ENCODE measurements at places on chromosomes 16 and 17.

DNA sequence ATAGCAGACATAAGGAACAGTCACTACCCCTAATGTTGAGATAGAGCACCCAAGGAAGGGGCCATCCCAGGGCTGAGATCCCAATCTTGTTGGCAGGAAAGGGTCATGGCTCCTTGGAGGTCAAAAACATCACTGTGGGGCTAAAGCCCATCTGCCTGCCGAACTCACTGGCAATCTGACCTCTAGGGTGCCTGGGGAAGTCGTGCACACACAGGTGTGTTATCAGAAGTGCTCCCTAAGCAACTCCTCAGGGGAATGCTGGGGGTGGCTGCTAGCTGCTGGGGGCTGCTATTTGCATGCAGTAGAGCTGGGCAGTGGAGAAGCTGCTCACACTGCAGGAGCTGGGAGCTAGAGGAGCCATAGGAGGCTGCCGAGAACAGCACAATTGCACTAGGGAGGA lies 47.5 kb upstream of the PHOSPHO1 start:
- no peak for DNase-seq

GRCh38 chr17:12790249-12791106 lies 1.2 kb downstream of the ARHGAP44 start:
- no peak for DNase-seq

DNA sequence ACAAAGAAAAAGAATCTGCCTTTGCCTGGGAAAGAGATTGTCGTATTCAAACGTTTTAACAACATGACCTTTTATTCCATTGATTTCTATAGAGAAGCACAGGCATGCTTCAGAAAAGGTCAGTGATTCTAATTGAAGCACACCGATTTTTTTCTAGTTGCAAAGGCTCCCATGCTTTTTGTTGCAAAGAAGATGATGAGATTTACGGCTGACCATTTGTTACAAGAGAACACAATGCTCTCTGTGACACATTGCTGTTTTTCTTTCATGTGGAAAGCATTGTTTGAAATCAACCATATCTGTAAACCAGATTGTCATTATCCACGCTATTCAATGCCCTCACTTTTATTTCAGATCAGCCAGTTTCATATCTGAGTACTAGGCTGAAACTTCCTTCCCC lies 99.8 kb downstream of the NLK start:
- DNase-seq, result no peak

DNA sequence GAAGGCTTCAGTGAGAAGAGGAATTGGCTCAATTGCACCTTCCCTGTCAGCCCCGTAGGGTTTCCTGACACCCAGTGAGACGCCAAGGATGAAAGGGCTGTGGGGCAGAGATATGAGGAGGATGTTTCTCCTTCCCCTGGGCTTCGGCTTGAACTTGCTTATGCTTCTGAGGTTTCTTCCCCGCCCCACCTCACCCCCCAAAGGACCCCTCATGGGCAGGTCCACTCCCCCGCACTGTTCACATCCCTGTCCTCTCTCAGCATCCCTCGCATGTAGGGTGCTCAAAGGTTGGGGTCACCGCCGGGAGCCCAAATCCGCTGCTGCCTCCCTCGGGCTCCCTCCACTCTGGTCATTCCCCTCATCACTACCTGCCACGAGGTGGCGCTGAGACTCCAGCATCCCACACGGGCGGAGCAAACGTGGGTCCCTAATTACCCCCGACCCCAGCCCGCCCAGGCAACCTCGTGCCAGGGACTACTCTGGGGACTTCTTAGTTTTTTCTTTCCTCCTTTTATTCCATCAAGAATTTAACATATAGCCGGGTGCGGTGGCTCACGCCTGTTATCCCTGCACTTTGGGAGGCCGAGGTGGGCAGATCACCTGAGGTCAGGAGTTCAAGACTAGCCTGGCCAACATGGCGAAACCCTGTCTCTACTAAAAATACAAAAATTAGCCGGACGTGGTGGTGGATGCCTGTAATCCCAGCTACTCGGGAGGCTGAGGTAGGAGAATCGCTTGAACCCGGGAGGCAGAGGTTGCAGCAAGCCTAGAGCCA lies 3.3 kb upstream of the TRARG1 start:
- peak; percentile 68 for DNase-seq

DNA sequence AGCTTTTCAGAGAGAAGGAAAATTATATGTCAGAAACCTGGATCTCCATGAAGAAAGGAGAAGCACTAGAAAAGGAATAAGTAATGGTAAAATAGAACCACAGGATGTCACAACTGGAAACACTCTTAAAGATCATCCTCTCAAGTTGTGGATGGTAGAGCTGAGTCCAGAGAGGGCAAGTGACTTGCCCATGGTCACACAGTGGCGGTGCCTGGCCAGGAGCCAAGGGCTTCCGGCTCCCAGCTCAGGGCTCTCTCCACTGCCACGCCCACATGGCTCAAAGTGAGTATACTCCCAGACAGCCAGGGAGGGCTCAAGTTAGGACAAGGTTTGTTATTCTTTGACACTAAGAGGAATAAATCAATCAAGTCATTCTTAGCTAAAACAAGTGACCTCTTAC lies 159.8 kb downstream of the COPRS start:
- no peak for DNase-seq

GRCh38 chr17:13560935-13561334 lies 40.8 kb downstream of the HS3ST3A1 start:
- no peak for DNase-seq

GRCh38 chr16:4358831-4359561 lies 7.9 kb upstream of the PAM16 start:
- DNase-seq, result peak; percentile 65

- peak; percentile 69 for DNase-seq
Observed at GRCh38 chr17:7632492-7632894, 2.6 kb downstream of the SHBG start.

GRCh38 chr16:46974352-46974751 lies 878 bp upstream of the DNAJA2 start:
- DNase-seq, result no peak

DNA sequence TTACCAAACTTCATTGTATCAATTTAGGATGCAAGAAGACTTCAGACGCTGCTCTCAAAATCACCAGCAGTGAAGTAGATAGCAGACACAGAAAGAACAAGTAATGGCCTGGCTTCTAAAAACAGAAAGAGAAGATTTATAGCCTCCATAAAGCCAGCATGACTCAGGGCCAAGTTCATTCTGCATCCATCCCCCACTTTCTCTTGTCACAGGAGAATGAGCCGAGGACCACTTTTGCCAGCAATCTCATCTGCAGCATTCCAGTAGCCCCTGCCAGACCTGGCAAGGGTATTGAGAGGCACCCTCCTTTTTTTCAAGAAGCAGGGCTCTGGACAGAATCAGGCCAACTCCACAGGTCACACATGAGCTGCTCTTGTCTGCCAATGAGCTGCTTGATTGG lies 355.4 kb upstream of the SOX9 start:
- DNase-seq, result no peak

GRCh38 chr16:9996221-9996620 lies 186.0 kb downstream of the GRIN2A start:
- DNase-seq, result no peak

DNA sequence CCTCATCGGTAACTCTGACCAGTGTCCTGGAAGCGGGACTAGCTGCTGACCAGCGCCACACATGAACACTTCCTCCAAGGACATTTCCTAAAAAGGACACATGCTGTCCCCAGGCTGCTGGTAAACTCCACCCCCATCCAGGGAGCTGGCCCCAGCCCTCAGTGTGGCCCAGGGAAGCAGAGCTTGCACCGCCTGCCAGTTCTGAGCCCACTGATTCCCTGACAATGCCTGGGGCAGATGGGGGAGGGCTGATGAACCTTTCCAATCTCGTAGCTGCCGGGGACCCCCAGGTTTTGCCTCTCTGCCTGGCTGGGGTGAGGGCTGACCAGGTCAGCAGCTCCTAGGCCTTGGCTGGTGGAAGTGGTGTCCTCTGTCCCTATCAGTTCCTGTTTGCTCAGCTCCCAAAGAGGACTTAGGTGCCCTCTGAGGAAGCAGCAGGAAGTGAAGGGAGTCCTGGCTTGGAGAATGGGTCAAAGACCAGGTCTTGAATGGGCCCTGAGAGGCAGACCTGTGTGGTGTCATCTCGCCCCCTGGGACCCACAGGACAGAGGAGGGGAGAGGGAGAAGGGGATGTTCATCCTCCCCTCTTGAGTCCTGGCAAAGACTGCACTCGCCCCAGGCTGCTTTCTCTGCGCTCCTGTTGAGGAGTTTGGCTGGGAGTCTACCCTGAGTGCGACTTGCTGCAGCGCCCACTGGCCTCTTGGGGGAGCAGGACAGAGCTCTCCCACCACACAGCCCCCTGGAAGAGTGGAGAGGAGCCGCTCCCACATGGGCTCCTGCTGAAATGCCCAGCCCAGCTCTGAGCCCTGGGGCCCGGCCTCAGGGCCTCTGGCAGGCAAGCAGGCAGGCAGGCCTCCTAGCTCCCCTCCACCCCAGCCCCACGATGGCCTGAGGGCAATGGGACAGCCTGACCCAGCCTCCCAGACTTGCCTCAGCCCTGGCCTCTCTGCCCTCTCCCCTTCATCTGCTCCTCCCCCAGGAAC lies 16.8 kb downstream of the PDK2 start:
- DNase-seq, result no peak

- no peak for DNase-seq
Observed at GRCh38 chr16:57266531-57267260, 17.8 kb downstream of the PLLP start.

DNA sequence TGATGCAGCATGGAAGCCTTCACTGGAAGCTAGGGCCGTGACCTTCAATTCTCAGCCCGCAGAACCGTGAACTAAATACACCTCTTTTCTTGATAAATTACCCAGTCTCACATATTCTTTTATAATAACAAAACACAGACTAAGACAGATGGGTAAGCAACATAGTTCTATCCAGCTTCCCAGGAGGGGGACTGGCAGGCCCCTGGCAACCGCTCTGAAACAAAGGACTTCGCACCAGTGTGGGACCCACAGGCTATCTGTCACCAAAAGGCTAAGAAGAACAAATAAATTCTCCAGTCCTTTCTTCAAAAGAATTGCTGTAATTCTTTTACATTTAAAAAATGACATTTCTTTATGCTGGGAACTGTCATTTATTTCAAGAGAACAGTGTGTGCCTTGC lies 19.0 kb downstream of the ELAC2 start:
- DNase-seq, result no peak

DNA sequence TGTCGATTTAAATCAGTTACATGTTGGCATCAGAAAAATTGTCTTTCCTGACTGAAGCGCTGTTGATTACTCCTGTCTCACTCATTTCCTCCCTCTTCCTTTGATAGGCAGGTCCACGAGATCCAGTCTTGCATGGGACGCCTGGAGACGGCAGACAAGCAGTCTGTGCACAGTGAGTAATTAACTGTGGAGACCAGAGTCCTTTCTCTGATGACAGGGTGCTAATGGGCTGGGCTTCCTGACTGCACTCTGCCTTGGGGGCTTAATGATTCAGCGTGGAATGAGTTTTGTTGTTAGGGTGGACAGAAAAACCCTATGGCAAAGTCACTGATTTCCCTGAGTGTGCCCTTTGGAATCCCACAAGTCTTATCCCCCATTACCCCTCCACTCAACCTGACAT lies 6.5 kb downstream of the GOSR2 start:
- peak; percentile 49 for DNase-seq

DNA sequence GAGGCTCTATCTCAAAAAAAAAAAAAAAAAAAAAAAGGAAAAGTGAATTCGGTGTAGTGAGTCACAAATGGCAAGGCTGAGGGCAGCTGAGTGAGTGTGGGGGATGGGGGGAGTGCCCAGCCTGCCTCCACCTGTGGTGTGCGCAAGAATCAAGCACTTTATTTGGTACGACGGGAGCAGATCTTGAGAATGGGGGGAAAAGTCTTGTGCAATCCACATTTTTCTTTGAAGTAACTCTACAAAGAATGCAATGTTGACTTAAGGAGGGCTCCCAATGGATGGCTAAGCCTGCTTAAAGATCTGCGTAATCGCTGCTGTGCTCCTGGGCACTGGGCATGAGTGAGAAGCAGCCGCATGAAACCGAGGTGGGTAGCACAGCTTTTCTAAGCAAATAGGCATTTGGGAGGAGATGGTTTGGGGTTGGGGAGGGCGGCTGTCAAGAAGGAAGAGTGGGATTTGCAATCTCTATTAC lies 28.2 kb downstream of the ATP2C2 start:
- no peak for DNase-seq

- DNase-seq, result no peak
Observed at GRCh38 chr17:4658478-4659305, 17.2 kb upstream of the ALOX15 start.

- DNase-seq, result no peak
Observed at GRCh38 chr17:17892009-17892408, 55.2 kb upstream of the SREBF1 start.

DNA sequence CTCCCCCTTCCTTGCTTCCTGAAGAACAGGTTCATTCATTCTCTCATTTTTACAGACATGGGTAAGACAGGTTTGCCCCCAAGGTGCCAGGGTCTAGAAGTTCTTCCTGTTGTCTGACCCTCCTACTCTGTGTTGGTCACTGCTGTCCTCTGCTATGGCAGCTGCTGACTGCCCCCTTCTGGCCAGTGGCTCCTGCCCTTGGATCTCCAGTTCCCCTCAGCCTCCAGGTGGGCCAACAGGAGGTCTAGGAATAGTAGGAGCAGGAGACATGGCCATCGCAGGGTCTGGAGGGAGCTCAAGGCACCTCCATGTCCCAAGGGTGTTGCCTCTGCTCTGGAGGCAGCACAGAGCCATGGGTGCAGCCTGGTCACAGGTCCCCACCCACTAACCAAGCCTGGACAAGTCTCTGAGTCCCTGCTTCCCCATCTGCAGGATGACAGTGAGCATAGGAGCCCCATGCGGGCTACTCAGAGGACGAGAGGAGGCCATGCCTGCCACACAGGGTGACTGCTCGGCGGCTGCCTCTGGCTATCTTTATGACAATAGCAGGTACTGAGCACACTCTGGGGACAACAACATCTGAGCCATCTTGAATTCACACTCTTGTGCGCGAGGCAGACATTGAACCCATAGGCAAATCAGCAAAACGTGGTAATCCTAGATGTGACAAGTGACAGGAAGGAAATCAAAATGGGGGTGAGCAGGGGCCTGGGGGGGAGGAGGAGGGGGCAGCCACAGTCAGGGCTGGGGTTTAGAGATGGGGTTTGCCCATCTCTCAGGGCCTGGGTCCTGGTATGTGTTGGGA lies 27.0 kb upstream of the NXPH3 start:
- DNase-seq, result peak; percentile 69
